ENCODE measurements at places on chromosomes 13 and 19. TPM values are rescaled to one million over a fixed set of nuclear protein-coding genes. Genes with fewer than 3 reads are reported as not detected.
A peak's percentile ranks its signal among the peaks of the same experiment; 100 is the strongest.

CLDN10 gene
- polyA plus RNA-seq = 43.6 TPM

CBLC gene
- 53.4 TPM for polyA plus RNA-seq

TNFSF13B gene
- not detected for polyA plus RNA-seq

CARD8 gene
- 11.7 TPM for polyA plus RNA-seq

GRCh38 chr19:2034729-2035589 lies 16.1 kb downstream of the MKNK2 start:
- peak; percentile 85 for DNase-seq

DNA sequence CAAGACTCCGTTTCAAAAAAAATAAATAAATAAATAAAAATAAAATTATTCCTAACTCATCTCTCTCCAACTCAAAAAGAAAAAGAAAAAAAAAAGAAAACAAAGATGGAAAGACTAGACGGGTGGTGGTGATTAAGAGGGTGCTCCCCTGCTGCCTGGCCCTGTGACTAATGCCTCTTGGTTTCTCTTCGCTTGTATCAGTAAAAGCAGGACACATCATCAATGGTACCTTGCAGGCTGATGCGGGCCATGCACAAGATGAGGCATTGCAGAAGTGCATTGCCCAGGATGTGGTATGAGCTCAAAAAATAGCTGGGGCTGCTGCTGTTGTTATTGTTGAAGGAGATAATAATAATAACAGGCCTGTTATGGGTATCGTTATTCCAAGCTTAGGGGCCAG lies 14.6 kb downstream of the ACER1 start:
- DNase-seq = no peak

- DNase-seq = no peak
These were observed 18.5 kb downstream of the CYP2A6 start for GRCh38 chr19:40831502-40832430.

- no peak for DNase-seq
These were observed 18.5 kb upstream of the ZNF331 start for GRCh38 chr19:53519446-53519845.

- DNase-seq = peak; percentile 35
These were observed 141.2 kb downstream of the TEX29 start for GRCh38 chr13:111461445-111462149.

DNA sequence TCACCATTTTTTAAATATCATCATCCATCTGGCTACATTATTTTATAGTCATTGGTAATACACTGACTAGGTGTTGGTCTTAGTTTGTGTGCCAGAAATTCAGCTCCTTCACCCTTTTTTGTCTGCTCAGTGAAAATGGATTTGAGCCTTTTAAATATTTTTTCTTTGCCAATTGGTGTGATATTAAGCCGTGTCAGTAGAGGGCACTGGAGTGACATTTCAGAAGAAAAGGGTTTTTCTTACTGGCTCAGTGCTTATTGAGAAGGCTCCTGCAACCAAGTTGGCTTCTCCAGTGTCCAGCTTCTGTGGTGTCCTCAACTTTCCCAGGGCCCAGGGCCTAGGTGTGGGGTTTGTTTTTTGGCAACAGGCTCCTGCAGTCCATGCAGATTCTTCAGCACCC lies 546.6 kb downstream of the DACH1 start:
- no peak for DNase-seq

DNA sequence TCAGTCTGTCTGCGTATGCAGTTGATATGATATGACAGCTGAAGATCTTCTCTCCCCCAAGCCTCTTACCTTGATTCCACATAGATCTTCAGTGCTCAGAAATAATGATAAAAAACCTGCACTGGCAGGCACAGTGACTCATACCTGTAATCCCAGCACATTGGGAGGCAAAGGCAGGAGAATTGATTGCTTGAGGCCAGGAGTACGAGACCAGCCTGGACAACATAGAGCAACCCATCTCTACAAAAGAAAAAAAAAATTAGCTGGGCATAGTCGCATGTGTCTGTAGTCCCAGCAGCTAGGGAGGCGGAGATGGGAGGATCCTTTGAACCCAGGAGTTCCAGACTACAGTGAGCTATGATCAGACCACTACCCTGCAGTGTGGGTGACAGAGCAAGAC lies 551.0 kb upstream of the MIR17HG start:
- DNase-seq = no peak

- no peak for DNase-seq
These were observed 54.5 kb downstream of the NUFIP1 start for GRCh38 chr13:44934724-44935123.

DNA sequence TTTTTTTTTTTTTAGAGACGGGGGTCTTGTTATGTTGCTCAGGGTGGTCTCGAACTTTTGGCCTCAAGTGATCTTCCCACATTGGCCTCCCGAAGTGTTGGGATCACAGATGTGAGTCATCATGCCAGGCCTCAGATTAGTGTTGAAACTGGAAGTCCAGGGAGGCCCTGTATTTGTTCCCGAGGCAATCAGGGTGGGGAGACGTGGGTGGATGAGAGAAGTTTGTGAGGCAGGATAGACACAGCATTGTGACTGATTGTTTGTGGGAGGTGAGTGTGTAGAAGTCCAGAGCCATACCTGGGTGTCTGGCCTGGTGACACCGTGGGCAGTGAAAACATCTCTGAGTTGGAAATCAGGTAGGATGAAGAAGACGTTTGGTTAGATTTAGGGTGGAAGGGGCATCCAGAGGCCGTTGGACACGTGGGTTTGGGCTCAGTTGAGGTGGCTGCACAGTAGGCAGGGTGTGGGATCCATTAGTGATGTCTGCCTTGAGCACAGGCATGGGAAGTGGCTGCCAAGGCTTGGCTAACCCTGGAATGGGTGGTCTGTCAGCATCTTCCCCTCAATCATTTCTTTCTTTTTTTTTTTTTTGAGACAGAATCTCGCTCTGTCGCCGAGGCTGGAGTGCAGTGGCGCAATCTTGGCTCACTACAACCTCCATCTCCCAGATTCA lies 12.4 kb downstream of the RTN2 start:
- DNase-seq = no peak

DNA sequence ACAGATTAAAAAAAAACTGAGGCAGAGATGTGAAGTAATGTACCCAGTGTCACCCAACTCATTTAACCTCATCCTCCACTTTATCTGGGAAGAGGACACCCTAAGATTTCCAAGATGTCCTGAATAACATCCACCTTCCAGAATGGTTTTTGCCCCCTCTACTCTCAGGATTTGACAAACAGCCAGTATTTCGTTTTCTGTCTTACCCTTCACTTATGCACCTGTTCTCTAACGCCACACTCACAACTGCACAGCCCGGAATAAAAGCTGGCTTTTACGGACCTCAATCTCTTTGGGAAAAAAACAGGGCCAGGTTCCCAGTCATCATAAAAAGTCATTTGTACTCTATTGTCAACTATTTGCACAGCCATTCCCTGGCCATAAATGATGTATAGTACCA lies 21.2 kb upstream of the CEACAM6 start:
- DNase-seq = no peak

DNA sequence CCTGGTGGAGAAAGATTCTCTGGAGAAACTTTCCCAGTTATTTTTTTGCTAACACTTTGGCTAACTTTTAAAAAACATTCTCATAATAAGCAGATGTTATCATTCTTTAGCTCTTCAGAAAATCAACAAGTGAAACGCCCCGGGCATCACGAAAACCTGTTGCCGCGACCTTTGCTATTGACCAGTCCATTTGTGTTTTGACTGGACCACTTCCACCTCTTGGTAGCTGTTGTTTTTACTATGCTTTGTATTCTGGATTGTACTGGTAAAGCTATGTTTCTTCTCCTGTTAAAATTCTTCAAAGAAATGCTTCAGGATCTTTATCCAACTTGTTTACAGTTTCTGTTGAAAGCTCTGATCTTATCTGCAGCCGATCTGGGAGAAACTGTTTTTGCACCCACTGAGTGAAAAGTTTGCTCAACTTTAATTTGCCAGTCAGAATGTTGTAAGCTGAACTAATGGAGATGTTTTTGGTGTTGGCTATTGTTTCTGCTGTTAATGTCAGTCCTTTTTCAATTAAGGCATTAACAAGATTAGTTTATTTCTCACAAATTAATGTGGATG lies 23.3 kb downstream of the UFM1 start:
- no peak for DNase-seq

DNA sequence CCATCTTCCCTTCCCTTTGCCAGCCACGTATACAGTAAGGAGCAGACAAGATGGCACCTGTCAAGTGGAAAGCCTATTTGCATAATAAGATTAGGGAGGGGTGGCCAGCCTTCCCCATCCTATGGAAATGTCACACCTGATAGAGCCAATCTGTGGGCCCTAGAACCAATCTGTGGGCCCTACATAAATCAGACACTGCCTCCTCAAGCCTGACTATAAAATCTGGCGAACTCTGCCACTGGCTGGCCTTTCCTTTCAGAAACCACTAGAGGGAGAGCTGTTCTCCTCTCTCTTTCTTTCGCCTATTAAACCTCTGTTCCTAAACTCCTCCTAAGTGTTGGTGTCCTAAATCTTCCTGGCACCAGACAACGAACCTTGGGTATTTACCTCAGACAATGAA lies 231.5 kb upstream of the KLHL1 start:
- DNase-seq = peak; percentile 19
